Tibial artery (tissue), 4 donors: ENCODE measurements at places on chromosomes 2 and 18.

GRCh38 chr2:160402997-160403979 is 90.3 kb downstream of the RBMS1 start:
- no peak overlapping the region for H3K4me3 ChIP-seq
- H3K27ac ChIP-seq: peak overlapping the region; percentile 21
- H3K4me1 ChIP-seq: no peaks in the 10 kb centered on the region
- no peaks in the 10 kb centered on the region for H3K27me3 ChIP-seq

- peaks cover 2% of the 10 kb centered on the region for H3K27me3 ChIP-seq
- no peaks in the 10 kb centered on the region for H3K36me3 ChIP-seq
- peaks cover 3% of the 10 kb centered on the region for H3K4me1 ChIP-seq
Measured at GRCh38 chr2:32926708-32927084, 20.1 kb upstream of the LTBP1 start.

GRCh38 chr2:117956036-117956796 is 57.7 kb downstream of the CCDC93 start:
- no peak for DNase-seq
- peaks cover 3% of the 10 kb centered on the region for H3K4me1 ChIP-seq
- no peak overlapping the region for H3K27ac ChIP-seq
- H3K4me3 ChIP-seq: no peak overlapping the region

- H3K36me3 ChIP-seq: no peaks in the 10 kb centered on the region
- no peaks in the 10 kb centered on the region for H3K27me3 ChIP-seq
- no peak overlapping the region for H3K27ac ChIP-seq
- DNase-seq: no peak
Measured at GRCh38 chr2:137942833-137943677, 21.2 kb upstream of the HNMT start.

GRCh38 chr2:17184512-17184911 is 333.7 kb downstream of the RAD51AP2 start:
- no peak overlapping the region for H3K4me3 ChIP-seq
- H3K27ac ChIP-seq: no peak overlapping the region
- H3K36me3 ChIP-seq: no peaks in the 10 kb centered on the region
- H3K27me3 ChIP-seq: no peaks in the 10 kb centered on the region

DNA sequence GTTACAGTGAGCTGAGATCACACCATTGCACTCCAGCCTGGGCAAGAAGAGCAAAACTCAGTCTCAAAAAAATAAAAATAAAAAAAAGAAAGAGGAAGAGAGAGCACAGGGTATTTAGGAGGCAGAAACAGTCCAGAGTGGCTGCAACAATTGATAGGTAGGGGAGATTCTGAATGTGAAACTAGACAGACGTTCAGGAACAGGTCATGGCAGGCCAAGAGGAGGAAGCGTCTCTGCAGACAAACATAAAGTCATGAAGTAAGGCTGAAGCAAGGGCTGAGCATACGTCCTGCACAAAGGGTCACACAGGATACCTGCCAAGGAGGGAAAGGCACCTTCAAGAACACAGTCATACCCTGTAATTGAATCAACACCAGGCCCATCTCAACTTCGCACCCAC is 64.1 kb upstream of the ZNF532 start:
- no peaks in the 10 kb centered on the region for H3K4me1 ChIP-seq
- no peak for DNase-seq
- H3K27ac ChIP-seq: no peak overlapping the region
- H3K27me3 ChIP-seq: no peaks in the 10 kb centered on the region
- H3K4me3 ChIP-seq: no peak overlapping the region

DNA sequence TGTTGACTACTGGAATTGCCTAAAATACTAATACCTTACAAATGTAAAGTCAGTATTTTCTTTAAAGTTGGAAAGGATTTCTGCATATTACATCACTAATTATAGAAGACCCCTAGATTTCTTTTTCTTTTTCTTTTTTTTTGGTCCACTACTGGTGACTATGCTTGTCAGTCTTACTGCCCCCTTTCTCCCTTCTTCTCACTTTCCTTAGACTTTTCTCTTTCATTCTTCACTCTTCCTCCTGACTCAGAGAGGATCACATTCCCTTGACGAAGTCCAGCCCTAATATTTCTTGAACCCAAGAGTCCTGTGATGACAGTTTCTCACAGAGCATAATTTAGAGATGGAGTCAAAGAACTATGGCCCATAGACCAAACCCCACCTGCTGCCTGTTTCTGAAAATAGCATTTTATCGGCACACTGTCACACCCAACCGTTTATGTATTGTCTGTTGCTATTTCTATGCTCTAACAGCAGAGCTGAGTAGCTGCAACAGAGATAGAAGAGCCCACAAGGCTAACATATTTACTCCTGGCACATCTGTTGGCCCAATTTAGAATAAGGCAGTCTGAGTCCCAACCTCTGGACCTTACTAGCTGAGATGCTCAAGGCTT is 40.6 kb upstream of the RIOK3 start:
- H3K36me3 ChIP-seq: no peaks in the 10 kb centered on the region
- no peak overlapping the region for H3K27ac ChIP-seq
- no peak for DNase-seq
- H3K4me3 ChIP-seq: no peak overlapping the region
- no peaks in the 10 kb centered on the region for H3K4me1 ChIP-seq

DNA sequence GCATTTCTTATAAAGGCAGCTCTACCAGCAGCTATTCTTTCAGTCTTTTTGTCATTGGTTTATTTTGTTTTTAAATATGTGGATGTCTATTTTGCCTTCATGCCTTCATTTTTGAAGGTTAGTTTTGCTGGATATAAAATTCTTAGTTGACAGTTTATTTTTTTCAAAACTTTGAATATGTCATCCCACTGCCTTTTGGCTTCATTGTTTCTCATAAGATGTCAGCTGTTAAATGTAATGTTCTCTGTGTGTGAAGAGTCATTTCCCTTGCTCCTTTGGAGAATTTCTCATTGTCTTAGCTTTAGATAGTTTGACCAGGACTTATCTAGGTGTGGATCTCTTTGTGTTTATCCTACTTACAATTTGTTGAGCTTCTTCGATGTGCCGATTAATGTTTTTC is 213.5 kb downstream of the KIAA1328 start:
- no peaks in the 10 kb centered on the region for H3K27me3 ChIP-seq
- no peak overlapping the region for H3K27ac ChIP-seq
- DNase-seq: no peak
- no peaks in the 10 kb centered on the region for H3K36me3 ChIP-seq
- no peaks in the 10 kb centered on the region for H3K4me1 ChIP-seq
- H3K4me3 ChIP-seq: no peak overlapping the region

GRCh38 chr2:100606332-100606725 is 43.5 kb downstream of the PDCL3 start:
- no peaks in the 10 kb centered on the region for H3K27me3 ChIP-seq
- DNase-seq: no peak
- H3K36me3 ChIP-seq: no peaks in the 10 kb centered on the region
- H3K27ac ChIP-seq: no peak overlapping the region

GRCh38 chr2:96533292-96534073 is 3.1 kb upstream of the ARID5A start:
- H3K36me3 ChIP-seq: no peaks in the 10 kb centered on the region
- peaks cover 71% of the 10 kb centered on the region for H3K4me1 ChIP-seq
- DNase-seq: peak; percentile 98
- no peaks in the 10 kb centered on the region for H3K27me3 ChIP-seq
- H3K4me3 ChIP-seq: no peak overlapping the region
- H3K27ac ChIP-seq: peak overlapping the region; percentile 97
